ENCODE measurements at places on chromosomes 2 and 18.

GRCh38 chr18:41391616-41392595 is 563.1 kb upstream of the PIK3C3 start:
- DNase-seq, result peak; percentile 86

GRCh38 chr2:197247083-197247482 is 63.5 kb downstream of the ANKRD44 start:
- DNase-seq, result no peak

- DNase-seq, result no peak
These were observed 124.1 kb upstream of the XIRP2 start for GRCh38 chr2:166764216-166764615.

- peak; percentile 56 for DNase-seq
These were observed 19.6 kb downstream of the UGP2 start for GRCh38 chr2:63861220-63861822.

DNA sequence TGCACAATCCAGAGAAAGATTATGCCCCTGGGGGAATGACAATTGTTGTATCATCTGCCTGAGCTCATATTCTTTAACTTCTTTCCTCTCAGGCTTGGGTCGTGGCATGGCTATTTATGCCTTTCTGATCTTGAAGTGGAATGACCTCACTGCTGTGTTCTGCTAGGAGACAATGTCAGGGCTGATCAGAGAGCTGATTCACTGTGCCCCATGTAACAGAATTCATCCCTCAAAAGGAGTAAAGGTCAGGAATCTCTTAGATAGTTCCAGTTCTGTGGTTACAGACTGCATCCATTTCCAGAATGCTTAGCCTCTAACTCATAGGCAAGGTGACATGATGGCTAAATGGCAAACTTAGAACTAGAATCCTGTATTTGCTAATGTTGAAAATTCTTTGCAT is 511.7 kb upstream of the CNTNAP5 start:
- DNase-seq, result no peak

DNA sequence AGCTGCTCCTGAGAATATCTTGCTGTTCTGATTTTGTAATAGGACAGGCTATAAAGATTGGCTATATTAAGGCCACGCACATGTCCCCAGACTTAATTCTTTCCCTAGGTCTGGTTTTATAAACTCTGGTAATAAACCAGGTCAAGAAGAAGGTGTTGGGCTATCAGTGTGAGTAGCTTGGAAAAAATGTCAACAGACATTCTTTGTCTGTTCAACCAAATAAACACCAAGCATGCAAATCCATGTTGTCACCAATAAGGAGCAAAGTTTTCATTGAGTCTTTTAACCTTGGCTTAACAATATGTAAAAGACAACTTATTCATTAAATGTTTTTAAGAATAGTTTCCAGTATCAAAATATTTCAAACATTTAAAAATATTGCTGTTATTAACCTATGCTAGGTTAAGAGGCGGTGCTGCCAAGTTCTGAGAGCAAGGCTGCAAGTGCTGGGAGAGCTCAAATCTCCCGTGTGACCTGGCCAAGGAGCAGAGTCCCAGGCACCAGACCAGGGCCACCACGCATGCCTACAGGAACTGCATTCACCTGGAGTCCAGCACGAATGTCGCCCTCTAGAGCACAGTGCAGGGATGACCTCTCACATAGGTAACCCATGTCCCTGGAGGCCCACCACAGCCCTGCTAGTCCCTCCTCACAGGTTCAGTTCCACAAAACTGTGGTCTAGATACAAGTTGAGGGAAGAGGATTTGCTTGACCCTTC is 120.5 kb upstream of the POU3F3 start:
- peak; percentile 25 for DNase-seq

- DNase-seq, result no peak
These were observed 984.5 kb downstream of the TSN start for GRCh38 chr2:122739732-122740593.

DNA sequence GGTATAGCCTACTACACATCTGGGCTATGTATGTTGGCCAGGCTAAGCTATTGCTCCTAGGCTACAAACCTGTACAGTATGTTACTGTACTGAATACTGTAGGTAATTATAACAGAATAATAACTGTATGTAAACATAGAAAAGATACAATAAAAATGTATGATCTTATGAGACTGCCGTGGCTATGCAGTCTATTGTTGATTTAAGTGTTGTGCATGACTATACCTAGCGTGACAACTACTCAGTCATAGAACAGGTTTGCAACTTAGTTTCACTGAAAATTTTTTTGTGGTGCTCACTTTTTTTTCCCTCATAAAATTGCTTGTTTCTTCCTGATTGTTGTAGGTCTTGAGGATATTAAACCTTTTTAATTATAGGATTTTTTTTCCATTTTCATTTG is 25.9 kb downstream of the KCMF1 start:
- no peak for DNase-seq

DNA sequence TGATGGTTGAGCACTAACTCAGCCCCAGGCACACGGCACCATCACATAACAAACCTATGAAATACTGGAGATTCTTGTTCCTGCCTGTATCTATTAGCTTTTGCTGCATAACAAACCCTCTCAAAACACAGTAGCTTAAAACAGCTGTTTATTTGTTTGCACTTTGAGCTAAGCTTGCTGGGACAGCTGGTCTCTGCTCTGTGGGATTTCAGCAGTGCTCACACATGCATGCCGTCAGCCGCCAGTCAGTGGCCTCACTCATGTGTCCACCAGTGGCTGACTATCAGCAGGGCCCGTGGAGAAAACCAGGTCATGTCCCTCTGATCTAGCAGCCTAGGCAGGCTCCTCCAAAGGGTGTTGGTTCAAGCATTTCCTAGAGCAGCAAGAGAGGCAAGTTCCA is 52.8 kb upstream of the RAB12 start:
- no peak for DNase-seq

DNA sequence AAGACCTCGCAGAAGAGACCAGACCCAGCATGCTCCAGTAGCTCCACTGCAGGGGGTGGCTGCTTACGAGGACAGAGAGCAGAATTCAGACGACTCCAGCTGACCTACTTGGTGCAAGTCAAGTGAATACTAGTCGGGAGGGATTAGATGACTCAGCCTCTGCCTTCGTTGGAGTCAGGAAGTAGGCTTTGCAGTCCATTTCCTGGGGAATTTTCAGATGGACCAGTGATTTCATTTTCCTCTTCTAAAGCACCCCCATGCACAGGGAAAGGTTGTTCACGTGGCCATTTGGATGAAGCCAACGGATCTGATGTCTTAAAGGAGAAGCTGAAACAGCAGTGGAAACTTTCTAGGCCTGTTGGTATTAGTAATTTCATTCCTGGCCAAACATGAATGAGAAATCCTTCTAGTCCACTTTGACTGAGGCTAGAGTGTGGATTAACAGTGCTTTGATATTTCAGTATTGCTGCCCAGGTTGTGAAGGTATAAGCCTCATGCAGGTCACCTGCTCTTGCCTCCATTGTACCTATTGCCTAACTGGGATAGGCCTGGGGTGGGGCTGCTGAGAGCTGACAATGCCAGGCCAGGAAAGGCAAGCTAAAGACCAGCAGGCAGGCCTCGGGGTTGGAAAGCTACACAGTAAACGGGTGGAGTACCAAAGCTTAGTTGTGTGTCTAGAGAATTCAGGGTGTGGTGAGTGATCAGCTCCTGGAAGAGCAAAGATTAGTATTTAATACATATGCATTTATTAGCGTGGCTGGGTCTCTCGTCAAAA is 117.6 kb upstream of the FOSL2 start:
- DNase-seq, result no peak

- DNase-seq, result no peak
These were observed 83.4 kb downstream of the TTC27 start for GRCh38 chr2:32711219-32711618.

- DNase-seq, result no peak
These were observed 95.4 kb downstream of the ITGB1BP1 start for GRCh38 chr2:9327873-9328352.

DNA sequence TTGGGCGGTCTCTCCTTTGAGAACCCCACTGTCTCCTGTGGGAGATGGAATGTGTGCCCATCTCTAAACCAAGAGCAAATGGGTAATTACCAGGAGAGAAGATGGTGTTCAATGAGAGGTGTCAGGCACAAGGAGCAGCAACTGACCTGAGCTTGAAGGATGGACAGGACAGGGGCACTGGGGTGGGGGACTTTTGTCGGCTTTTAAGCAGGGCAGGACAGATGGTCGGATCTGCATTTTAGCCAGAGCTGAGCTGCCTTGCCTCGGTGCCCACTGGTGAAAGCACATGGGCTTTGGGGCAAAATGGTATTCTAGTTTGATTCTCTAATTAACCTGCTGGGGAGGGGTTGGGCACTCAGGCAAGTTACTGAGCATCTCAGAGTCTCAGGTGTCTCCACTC is 98.0 kb downstream of the INHBB start:
- DNase-seq, result no peak

- no peak for DNase-seq
These were observed 17.2 kb upstream of the ATG16L1 start for GRCh38 chr2:233234264-233234663.

GRCh38 chr2:219466816-219467735 is 31.6 kb upstream of the GMPPA start:
- no peak for DNase-seq

GRCh38 chr18:75141166-75141565 is 67.8 kb downstream of the PTGR3 start:
- no peak for DNase-seq

Measured in D341Med (cell line).